ENCODE measurements at places on chromosomes 16 and 17.

- ATAC-seq: no peak
These were observed 9.9 kb upstream of the TEX2 start for GRCh38 chr17:64273006-64273405.

DNA sequence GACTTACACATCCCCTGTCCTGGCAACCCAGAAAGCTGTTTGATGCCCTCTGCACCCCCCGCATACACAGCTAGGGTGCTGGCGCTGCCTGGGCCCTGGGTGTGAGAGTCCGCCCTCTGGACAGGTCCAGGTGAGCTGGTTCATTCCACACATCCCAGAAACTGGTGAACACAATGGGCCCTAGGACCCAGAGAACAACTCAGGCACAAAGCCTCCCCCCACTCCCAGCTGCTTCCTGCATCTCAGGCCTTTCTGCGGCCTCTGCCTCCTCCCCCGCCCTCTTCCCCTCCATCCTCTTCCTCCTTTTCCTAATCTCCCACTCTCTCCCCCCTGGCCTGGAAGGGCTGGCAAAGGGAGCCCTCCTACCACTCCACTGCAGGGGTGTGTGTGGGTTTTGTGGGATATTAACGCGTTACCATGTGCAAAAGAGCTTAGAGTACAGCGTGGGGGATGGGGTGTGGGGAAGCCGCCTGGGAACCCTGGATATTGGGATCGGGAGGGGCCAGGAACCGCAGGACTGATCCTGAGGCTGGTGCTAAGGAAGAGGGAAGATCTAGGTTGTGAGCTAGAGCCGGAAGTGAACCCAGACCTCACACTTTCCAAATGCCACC is 1.6 kb upstream of the PPP1R9B start:
- ATAC-seq: peak; percentile 70

DNA sequence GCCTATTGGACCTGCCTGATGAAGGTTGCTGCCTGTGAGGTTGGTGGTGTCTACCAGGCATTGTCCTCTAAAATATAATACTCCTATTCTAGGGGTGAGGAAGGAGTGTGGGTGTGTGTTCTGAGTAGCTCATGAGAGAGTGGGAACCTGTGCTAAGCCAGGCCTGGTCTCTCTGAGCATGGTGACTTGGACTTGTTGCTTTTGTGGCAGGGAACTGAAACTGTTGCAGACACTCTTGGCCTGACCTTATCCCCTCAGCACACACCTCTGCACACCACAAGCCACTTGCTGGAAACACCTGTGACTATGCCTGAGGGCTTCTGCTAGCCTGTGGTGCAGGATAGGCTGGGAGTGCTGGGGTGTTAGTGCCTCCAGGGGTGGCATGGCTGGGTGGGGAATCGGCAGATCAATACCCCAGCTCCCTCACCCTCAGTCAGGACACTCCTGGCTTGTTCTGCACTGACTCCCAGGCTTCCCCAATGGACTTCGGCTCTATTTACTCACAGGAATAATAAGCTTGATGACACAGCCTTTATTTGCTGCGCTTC is 29.9 kb downstream of the PLCG2 start:
- no peak for ATAC-seq

GRCh38 chr17:67496286-67496685 is 119.2 kb downstream of the PITPNC1 start:
- ATAC-seq: no peak

GRCh38 chr17:76740329-76741118 is 2.6 kb downstream of the MFSD11 start:
- ATAC-seq: no peak

- ATAC-seq: no peak
These were observed 878 bp upstream of the RNF157 start for GRCh38 chr17:76241204-76241538.

DNA sequence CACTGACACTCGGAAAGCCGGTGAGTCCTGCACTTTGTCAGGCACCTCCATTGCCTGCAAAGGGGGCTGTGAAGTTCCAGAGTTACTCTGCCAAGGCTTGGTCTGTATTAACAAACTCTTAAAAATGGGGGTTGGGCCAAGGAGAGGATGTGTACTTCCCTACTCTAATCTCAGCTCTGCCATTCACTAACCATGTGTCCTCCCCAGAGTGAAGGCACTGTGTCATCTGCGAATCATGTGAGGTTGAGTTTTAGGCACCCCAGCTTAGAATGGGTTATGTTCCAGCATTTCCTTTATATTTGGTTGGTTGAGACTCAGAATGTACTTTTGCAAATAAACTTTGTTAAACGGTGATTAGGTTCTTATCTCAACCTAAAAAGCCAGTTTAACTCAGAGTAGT is 24.9 kb downstream of the ERCC4 start:
- no peak for ATAC-seq

GRCh38 chr17:47701608-47702007 is 7.6 kb downstream of the TBKBP1 start:
- peak; percentile 11 for ATAC-seq

Measured in motor neuron (in vitro differentiated cells).